ENCODE measurements at places on chromosomes 7 and 10.

GRCh38 chr7:127930341-127931328 is 100.6 kb downstream of the LRRC4 start:
- DNase-seq, result no peak

DNA sequence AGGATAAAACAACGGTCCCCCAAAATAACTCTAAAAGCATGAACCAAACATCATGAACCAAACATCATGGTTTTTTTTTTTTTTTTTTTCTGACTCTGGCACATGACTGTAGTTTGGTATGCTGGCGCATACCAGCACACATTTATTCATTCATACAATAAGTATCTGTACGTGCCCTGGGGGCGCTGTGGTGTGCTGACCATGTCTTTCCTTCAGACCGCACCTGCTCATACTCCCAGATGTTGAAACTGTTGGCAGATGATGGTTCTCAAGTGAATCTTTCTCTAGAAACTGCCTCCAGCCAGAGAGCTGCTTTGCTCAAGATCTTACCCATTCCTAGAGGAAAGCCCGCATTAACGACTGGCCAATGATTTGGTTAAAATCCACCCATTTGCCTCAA is 114.7 kb upstream of the ANKRD30A start:
- DNase-seq, result no peak

DNA sequence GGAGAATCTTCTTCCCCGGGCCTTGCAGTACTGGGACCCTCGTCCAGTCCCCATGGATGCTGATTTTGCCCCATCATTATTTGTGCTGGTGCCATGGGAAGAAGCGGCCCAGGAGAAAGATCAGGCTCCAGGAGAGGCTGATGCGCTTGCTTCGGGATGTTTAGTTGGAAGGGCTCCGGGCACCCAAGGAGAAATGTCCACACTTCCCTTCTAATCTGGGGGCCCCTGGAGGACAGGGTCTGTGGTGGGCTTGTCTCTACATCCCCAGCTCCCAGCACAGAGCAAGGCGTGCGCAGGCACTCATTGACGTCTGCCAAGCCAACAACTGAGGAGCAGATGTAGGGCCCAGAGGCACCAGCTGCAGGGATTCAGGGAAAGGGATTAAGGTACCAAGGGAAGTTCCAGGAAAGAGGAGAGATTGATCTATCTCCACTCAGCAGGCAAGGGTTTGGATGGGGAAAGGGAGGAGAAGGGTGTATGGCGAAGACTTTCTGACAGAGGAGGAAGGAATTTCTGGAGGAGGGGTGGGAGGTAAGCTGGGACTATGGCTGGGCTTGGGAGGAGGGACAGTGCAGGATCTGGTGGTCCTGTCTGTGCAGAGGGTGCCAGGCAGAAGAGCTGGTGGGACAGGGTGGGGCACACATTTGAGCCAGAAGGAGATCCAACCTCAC is 38.7 kb upstream of the LEP start:
- DNase-seq, result no peak

DNA sequence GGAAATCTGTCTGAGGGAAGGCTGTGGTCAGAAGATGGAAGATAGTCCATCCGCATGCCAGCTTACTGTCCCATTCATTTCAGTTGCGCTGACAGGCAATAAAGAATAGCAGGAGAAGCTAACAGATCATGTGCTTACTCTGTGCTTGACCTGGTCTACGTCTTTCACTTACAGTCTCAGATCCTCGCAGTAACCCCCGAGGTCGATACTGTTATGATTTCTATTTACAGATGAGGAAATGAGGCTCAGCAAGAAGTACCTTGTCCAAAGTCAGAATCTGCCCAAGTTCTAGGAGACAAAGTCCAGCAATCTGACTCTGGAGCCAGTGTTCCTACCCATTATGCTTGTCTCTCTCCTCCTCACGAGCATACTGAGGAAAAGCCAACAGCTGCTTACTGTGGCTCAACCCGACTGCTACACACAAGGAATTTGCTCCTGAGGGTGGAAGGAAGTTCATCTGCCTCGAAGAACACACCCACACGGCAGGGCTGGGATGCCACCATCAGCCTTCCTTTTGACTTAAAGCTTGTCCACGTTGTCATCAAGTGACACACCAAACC is 74.2 kb downstream of the MINPP1 start:
- no peak for DNase-seq

- DNase-seq, result no peak
Measured at GRCh38 chr7:6022707-6023106, 8.5 kb upstream of the ANKRD61 start.

- no peak for DNase-seq
Measured at GRCh38 chr7:5580714-5581395, 157.2 kb upstream of the TNRC18 start.

DNA sequence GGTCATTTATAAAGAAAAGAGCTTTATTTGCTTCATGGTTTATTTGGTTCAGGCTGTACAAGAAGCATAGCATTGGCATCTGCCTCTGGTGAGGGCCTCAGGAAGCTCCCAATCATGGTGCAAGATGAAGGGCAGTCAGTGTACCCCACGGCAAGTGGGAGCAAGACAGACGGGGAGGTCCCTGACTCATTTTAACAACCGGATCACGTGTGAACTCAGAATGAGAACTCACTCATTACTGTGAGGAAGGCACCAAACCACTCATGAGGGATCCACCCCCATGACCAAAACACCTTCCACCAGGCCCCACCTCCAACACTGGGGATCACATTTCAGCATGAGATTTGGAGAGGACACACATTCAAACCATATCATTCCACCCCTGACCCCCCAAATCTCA is 15.7 kb upstream of the CRYGN start:
- no peak for DNase-seq

GRCh38 chr10:119595676-119596515 is 868 bp downstream of the TIAL1 start:
- DNase-seq, result peak; percentile 40

GRCh38 chr10:79103585-79103984 is 34.8 kb downstream of the ZMIZ1 start:
- DNase-seq, result no peak

Measured in putamen (tissue), 1 donor.